Hematopoietic multipotent progenitor cell treated with erythropoietin and hydrocortisone succinate and interleukin-3 and kit ligand, for 4 days (in vitro differentiated cells): ENCODE measurements at places on chromosomes 5 and 9.

DNA sequence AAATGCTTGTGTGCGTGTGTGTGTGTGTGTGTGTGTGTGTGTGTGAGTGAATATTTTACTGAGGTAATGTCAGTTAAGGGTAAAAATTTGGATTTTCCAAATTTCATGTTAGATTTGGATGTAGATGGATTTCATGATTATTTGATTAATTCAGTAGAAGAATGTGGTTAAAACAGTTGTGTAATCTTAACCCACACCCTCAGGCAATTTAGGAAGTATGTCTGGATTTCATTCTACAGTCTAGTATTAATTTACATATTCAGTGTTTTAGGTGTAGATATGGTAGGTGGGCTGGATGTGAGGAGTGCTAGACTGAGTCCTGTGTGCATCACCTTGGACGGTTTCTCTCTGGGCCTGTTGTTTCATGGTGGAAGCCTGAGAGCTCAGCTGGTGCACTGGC is 99.1 kb upstream of the CKMT2 start:
- DNase-seq, result no peak

GRCh38 chr9:87499424-87500017 is 1.9 kb downstream of the DAPK1 start:
- DNase-seq, result no peak

DNA sequence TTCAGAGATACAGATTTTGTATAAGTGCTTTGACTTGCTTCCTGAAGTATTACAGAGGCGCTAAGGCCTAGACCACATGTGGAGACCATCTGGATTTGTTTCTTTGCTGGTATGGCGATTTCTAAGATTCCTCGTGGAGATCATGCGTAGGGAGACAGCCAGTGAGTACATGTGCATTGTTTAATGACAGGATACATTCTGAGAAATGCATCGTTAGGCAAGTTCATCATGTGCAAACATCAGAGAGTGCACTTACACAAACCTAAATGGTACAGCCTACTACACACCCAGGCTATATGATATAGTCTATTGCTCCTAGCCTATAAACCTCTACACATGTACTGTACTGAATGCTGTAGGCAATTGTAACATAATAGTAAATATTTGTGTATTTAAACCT is 16.5 kb upstream of the CEP120 start:
- DNase-seq, result no peak

GRCh38 chr9:9846557-9846956 is 766.2 kb downstream of the PTPRD start:
- DNase-seq, result peak; percentile 63

- peak; percentile 6 for DNase-seq
These were observed 305.4 kb upstream of the MSX2 start for GRCh38 chr5:174418809-174419539.

DNA sequence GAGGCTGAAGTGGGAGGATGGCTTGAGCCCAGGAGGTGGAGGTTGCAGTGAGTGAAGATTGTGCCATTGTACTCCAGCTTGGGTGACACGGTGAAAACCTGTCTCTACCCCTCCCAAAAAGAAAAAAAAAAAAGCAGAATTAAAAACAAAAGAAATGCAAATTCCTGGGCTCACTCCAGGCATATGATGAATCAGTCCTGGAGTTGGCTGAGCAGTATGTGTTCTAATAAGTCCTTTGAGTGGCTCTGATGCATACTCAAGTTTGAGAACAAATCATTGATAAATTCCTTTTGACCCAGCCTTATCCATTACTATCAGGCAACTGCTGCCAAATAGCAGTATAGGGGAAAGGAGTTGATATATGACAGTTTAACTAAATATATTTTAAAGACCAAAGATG is 28.3 kb downstream of the UHRF2 start:
- no peak for DNase-seq

- no peak for DNase-seq
These were observed 988.2 kb upstream of the ARRDC3 start for GRCh38 chr5:92371171-92371888.

DNA sequence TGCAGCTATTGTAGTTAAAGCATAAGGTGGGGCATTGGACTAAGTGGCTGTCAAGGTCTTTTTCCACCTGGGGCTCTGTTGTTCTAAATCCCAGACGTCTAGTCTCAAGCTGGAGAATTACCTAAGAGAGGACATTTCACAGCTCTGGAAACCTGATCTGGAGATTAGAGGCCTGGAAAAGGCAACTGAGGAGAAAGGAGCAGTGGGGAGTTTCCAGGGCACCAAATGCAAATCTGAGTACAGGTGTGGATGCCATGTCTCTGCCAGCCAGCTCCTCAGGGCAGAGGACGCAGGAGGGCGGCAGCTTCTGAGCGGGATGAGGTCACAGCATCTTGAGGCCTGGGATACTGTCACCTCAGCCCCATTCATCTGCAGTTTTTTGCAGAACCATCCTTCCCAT is 65.2 kb downstream of the PPARGC1B start:
- DNase-seq, result no peak

GRCh38 chr5:150490754-150491153 is 17.2 kb upstream of the NDST1 start:
- DNase-seq, result peak; percentile 37

GRCh38 chr9:75707191-75707590 is 183.3 kb upstream of the PCSK5 start:
- no peak for DNase-seq

DNA sequence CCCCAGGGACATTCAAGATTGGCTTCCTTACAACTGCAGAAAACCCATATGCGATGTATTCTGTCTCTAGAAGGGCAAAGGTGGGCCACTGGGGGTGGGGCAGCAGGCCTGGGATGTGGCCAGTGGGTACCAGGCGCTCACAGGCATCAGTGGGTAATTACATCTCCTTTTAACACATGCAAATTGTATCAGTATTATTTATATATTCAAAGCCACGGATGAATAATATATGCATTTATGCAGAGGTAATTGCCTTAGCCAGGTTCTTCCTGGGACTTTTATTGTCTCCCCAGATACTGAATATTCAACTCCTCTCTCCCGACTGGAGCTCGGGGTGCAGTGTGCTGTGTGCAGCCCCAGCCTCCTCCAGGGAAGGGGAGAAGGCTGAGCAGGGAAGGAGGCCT is 109.4 kb upstream of the MVB12B start:
- peak; percentile 69 for DNase-seq

- no peak for DNase-seq
These were observed 26.9 kb upstream of the TMEM252 start for GRCh38 chr9:68567565-68567964.

DNA sequence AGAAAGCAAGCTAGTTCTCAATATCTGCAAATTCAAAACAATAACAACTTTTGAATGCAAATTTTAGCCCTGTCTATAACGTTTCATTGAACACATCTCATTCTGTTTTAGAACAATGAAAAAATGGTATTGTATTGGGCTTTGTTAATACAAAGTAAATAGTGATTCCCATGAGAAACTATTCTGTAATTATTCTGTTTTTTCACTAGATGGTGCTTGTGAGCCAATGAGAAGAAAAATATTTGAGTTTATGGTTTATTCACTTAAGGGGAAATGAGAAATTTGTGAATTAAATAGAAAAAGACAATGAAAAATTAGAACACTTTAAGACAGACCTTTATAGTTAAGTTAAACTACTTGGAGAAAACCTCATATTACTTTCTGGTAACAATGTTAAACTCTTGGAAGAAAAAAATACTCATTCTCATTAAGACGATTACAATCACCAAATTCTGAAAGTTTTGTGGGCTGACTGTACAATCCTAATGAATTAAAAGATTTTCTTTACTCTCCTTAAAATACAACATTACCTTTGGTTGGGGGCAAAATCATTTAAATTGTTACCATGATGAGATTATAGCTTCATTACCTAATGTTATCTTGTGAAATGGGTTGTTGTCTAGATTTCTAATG is 127.0 kb downstream of the NNT start:
- peak; percentile 63 for DNase-seq

DNA sequence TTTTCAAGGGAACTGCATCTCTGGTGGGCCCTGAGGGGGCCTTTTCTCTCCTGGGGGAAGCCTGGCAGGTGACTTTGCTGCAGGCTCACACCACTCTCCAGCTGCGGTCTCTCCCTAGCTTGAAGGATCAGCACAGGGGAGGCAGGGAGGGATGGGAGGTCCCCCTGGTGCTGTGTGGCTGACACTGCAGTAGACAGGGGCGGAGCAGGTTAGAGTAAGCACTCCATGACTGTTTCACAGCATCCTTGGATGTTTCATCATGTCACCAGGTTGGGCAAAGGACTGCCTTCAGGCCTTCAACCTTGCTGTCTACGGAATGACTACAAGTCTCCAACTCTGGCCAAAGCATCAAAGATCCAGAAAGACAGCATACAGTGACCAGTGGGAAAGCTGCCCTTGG is 470.7 kb downstream of the CDK5RAP2 start:
- peak; percentile 15 for DNase-seq

- DNase-seq, result peak; percentile 38
These were observed 60.7 kb downstream of the PARP8 start for GRCh38 chr5:50727149-50727496.

GRCh38 chr5:79876456-79876855 is 114.6 kb downstream of the MTX3 start:
- DNase-seq, result no peak

GRCh38 chr9:31045810-31046209 is 1338.6 kb upstream of the ACO1 start:
- DNase-seq, result no peak

- no peak for DNase-seq
These were observed 80.6 kb downstream of the SPEF2 start for GRCh38 chr5:35698047-35698808.

GRCh38 chr5:96229188-96229587 is 203.9 kb downstream of the PCSK1 start:
- no peak for DNase-seq

GRCh38 chr5:37789991-37790390 is 49.9 kb downstream of the GDNF start:
- DNase-seq, result no peak

GRCh38 chr9:112086627-112087026 is 88.5 kb downstream of the SUSD1 start:
- DNase-seq, result peak; percentile 45

DNA sequence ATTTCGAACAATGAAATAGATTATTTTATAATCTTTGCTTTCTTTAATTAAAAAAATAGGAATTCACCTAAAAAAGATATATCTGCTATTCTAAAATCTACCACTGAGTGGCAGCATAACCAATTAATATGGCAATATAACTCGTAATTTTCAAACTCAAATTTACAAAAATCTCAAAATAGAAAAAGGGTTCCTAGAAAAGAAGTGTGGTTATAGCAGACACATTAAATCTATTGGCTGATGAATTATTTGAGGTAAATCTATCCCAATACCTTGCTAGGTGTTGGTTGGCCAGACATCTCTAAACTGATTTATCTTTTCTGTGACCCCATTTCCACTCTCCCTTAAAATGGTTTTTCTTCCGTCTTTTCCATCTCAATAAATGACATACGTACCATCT is 30.2 kb upstream of the NRG2 start:
- peak; percentile 53 for DNase-seq

GRCh38 chr5:137580030-137580429 is 80.9 kb upstream of the SPOCK1 start:
- peak; percentile 46 for DNase-seq

GRCh38 chr9:103731541-103731940 is 362.6 kb upstream of the SMC2 start:
- no peak for DNase-seq

DNA sequence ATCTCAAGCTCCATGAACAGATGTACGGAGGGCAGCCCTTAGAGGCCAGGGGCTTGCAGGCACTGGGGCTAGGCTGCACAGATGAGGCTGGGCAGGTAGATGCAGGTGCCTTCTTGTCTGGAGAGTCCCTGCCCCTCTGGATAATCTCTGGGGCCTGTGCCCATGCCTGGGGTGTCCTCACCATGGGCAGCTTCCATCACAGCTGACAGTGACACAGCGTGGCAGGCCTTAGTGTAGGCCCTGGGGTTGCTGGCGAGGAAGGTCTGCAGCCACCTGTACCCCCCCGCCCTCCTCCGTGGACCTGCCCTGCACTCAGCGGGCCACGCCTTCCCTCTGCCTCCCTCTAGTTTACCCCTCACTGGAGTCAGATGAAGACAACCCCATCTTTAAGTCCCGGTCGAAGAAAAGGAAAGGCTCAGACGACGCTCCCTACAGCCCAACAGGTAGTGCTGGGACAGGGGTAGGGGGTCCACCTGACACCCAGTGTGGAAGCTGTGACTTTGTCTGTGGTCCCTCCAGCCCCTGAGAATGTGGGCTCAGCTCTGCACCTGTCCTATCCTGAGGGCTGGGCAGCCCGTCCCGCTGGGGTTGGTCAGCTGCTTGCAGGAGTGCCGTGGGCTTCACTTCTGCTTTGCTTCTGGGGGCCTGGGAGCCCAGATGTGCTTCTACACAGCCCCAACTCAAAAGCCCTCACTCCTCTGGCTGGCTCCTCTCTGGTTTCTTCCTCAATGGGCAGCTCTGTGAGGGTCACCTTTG is 98.4 kb downstream of the PHF2 start:
- DNase-seq, result no peak

GRCh38 chr5:176847726-176848290 is 37.4 kb downstream of the UNC5A start:
- DNase-seq, result no peak

DNA sequence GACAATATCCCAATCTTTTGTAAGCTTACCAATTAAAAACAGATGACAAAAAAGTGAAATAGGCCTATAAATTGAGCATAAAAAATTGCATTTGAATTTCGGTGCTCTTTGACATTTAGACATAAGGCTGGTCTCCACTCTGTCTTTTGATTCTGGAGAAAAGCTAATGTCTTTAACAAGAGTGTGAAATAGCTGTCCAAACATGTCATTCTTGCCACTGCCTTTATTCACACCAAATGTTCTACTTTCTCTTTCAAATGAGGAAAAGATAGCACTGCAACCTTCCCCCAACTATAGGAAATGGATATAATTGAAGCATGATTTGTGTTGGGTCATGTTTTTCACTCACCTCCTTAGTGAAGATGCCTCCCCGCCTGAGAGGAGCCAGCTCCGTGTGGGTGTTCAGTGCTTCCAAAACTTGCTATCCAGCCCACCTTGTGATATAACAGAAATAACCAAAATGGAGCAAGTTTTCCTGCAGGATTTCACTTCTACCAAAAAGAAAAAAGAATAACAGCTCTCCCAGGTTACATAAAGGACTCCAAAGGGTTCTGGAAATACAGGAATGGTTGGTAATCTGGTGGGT is 55.2 kb upstream of the STK32A start:
- no peak for DNase-seq

DNA sequence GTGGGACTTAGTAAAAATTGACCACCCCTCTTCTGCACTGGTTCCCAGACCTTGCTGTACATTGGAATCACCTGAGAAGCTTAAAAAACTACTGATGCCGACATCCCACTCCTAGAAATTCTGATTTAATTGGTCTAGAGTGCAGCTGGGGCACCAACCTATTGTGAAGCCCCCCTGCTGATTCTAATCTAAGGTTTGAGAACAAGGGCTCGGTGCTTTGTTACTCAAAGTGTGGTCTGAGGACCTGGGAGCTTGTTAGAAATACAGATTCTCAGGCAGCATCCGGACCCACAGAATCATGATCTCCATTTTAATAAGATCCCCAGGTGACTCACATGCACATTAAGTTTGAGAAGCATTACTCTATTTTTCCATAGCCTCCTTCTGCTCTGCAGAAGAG is 57.8 kb upstream of the LPAR1 start:
- DNase-seq, result no peak

GRCh38 chr5:56129288-56129687 is 103.8 kb downstream of the ANKRD55 start:
- no peak for DNase-seq
